ENCODE measurements at places on chromosomes 4 and X.

DNA sequence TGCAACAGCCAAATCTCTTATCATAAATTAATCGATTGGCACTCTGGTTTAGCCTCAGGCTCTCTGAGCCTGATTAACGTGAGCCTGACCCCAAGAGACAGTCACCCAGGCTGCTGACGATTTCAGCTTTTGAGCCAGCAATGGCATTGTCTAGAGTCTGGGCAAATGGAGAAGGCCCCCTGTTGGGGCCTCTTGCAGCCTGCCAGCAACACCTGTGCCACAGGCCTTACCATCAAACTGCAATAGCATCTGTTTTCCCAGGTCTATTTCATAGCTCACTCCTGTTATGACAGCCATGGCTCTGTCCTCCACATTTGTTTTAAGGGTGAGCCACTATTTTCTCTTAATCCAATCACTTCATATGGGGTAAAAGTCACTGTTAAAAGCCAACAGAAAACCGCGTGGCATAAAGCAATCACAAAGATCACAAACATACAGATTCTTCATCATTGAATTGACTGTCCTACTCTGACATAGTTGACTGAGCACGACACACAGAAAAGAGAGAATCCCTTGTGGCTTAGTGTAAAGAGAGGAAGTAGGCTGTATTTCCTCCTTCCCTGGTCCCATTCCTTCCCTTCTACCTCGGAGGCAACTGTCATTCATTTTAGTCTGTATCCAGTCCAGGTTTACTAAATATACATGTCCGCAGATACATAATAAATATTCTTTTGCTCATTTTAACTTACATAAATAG, 47.8 kb downstream of the SLC9A7 start:
- DNase-seq = no peak

- DNase-seq = no peak
Measured at GRCh38 chrX:12790885-12791256, 341 bp upstream of the PRPS2 start.

DNA sequence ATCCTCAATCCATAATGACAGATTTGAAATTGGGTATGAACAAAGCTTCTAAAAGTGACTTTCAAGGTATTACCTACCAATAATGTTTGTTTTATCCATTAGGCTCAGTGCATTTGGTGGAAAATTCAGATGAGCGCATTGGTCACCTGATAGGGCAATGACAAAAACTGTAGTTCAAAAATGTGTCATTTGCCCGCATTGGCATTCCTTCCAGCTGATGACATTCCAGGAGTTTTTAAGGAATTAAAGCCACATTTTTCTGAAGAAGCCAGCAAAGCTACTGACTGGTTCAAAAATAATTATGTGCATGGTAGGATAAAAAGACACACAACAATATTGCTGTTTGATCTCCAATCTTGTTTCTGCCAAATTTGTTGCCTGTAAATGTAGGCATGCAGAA, 473.4 kb upstream of the CPEB2 start:
- no peak for DNase-seq

DNA sequence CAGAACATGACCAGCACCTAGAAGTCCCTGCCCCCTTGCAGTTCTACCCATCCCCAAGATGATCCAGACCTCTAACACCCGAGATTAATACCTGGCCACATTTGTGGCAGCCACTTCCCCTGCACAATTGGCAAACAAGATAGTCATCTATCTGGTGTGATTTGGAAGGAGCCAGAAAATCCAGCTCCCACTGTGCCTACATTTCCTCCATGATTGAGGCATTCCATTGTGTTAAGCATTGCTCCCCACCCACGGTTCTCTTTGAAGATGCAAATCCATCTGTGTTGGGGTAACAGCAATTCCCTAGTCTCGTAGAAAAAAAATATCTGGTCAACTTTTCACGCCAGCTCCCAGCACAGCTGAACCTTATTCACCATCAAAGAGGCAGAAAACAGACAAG, 405.0 kb downstream of the BCOR start:
- no peak for DNase-seq

- DNase-seq = no peak
Measured at GRCh38 chrX:23660766-23661132, 6.5 kb upstream of the PRDX4 start.

GRCh38 chr4:99467887-99468286, 32.7 kb upstream of the ADH7 start:
- DNase-seq = no peak

- DNase-seq = no peak
Measured at GRCh38 chr4:38461342-38461741, 202.7 kb upstream of the KLF3 start.
